ENCODE measurements at places on chromosomes 4 and X.

GRCh38 chr4:102500352-102500695 is 835 bp upstream of the NFKB1 start:
- DNase-seq: no peak

- DNase-seq: no peak
These were observed 192.1 kb upstream of the LCORL start for GRCh38 chr4:18213576-18214198.

GRCh38 chr4:22672519-22672918 is 20.2 kb upstream of the GBA3 start:
- no peak for DNase-seq

DNA sequence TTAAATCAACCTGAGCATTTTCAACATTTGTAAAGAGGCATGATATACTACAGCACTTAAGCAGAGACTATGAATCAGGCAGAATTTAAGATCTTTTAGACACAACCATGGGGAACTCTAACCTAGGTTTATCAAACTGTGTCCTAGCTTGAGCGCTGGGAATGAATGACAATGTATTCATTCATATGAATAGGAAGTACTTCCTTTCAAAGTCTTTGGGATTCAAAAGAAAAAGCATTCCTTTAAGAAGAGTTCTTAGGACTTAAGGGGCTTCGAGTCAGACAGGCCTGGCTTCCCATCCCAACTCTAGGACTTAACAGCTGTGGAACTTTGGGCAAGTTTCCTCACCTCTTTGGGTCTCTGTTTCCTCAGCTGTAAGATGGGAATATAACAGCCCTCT is 104.6 kb downstream of the ANAPC4 start:
- DNase-seq: no peak

- no peak for DNase-seq
These were observed 57.0 kb downstream of the ZNF827 start for GRCh38 chr4:145881576-145881975.

DNA sequence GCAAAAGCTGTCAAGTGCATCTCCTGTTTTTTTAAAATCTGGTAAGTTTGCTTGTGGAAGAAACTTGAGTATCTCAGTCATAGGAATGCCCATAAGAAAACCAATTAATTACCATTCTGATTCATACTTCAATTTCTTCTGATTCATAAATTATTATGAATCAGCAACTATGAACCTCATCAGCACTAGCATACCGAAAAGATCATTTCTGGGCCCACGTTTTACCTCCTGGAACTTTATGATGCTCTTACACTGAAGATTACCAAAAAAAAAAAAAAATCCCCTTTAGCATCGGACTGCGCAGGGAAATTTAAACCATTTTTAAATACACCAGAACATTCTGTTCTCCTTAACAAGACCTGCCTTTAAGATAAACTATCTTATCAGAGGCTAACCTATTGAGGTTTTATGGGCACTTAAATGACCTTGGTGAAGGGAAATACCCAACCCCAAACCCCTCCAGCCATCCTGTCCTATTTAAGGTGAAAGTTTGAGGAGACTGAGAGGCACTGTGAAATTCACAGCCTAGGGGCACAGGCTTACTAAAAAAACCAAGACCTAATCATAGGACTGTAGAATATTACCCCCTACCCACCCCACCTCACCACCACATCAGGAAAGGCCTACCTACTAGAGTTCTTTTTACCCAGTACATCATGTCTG is 38.2 kb upstream of the ABCG2 start:
- no peak for DNase-seq

GRCh38 chrX:47707031-47707780 is 48.2 kb upstream of the UXT start:
- DNase-seq: no peak

DNA sequence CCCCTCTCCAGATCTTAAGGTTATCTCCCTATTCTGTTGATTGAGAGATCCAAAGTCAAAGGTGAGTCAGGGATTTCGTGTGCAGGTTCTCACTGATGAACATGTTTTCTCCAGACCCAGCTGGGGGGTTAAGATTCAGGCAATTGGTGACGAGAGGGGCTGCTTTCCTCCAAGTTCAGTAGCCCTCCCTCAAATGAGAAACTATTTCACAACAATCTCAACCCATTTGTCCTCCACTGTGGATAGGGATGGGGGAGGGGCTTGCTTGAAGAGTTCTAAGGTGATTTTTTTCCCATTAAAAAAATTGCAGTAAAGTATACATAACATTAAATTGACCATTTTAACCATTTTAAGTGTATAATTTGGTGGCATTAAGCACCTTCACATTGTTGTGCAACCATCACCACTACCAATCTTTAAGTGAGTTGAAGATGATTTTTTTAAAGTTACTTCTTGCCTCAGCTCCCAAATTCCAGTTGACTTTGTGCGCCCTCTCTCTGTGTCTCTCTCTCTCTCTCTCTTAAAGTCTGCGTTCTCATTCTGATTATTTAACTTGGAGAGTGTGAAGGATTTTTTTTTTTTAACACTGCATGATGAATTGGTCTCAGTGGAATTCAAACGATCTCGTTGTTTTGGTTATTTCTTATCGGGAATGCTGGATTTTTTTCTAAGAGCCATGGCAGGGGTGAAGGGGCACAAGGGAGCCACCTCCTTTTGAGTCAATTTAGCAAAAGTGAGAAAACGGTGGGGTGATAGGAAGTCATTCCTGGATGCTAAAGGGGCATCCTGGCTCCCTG is 175.9 kb downstream of the SHROOM3 start:
- DNase-seq: no peak

DNA sequence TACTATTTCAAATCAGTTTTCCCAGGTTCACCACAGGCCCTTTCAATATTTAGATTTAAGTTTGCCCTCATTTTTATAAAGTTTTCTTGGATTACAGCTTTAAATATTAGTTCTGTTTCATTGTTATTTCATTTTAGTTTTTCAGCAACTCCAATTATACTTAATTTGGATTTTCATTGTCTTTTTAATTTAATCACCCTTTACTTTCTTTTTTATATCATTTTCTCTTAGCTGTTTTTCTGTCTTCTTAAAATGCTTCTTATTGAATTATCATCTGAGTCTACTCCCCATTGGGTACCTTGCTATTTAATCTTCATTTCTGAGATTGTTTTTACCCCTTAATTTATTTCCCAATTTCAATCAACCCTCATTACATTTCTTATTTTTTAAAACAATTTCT is 160.4 kb downstream of the PAPSS1 start:
- DNase-seq: no peak

- DNase-seq: no peak
These were observed 23.8 kb downstream of the SHROOM3 start for GRCh38 chr4:76458825-76459224.

DNA sequence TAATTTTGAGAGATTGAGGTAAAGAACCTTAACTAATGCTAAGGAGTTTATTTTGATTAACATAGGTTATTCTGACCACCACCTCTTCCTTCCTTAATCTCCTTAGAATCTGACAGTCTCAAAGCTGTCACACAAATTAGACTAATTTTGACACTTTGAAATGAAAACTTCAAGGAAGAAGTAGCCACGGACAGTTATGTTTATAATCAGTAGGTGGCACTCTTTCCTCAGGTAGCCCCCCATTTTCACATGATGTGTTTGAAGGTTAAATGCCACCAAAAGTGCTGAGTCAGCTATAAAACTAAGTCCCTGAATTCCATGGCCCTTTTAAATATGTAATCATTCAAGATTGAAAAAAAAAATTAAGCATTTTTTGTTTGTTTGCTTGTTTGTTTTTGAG is 22.4 kb downstream of the TMEM33 start:
- no peak for DNase-seq

- no peak for DNase-seq
These were observed at the start of gene STAG2 for GRCh38 chrX:123961268-123962005. STAG2 (plus strand) TSS chrX:123961706; CDS start chrX:124022628, 60,922 bp downstream.

- DNase-seq: no peak
These were observed 135.2 kb downstream of the ARSF start for GRCh38 chrX:3176439-3176820.

- DNase-seq: no peak
These were observed 15.7 kb downstream of the PGAM4 start for GRCh38 chrX:77953708-77954107.

DNA sequence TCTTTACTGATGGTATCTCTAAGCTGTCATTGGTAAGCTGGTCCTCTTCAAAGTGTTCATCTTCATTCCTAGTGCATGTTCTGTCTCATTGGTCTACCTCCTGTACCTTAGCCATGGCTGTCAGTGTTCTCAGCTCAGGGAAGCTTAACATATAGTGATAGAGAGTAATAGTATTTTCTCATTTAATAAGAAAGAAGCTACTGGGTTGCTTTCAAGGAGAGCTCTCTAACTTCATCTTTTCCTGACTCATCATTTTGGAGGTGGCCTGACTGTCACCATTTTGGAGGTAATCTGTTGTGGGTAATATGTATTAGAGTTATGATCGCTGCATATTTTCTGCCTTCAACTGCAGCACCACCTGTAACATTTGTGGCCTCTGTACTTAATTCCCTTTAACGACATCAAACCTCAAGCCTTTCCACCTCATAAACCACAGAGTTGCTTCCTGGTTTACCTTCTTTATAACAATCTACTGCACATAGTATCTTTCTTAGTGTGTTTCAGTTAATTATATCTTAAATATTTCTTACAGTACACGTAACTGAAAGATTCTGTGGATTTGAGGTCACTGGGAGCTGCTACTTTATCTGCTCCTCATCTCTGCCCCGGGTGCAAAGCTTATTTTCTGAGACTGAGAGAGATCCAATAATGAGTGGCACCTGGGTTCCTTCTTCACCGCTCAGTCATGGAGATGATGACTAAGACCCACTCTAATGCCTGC is 474.0 kb upstream of the TECRL start:
- no peak for DNase-seq

DNA sequence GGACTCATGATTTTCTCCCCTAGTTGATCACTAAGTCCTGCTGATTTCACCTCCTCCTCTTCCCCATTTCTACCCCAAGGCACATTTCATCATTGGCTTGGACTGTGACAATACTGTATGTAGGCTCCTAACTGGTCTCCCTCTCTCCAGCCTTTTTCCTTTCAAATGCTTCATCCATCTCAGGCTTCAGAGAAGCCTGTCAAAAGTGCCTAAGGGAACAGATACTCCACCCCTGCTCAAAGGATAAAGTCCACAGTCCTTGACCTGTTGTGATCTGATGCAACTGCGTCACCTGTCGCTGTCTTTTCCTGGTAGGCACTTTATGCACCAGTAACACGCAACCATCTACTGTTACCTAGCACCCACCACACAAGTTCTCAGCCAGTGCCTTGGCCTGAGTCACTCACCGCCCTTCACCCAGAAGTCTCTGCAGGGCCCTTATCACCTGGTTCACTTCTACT is 12.8 kb downstream of the SCARB2 start:
- DNase-seq: no peak

DNA sequence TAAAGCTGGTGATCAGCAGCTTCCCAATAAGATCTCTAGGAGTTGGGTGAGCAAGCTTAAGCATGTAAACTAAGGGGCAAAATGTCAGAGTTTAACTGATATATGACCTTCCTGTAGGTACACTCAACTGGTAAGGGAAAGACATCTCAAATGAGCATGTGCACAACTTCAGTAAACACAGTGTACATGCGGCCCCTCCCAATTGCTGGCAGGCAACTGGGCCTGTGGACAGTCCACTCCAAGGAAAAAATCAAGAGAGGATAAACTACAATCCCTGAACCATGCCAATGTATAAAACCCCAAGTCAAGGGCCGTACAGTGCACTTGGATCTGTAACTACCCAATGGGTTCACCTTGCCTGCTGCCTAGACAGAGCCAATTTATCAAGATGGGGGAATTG is 4.9 kb upstream of the NAA11 start:
- no peak for DNase-seq

GRCh38 chrX:111170017-111170416 is 74.0 kb downstream of the PAK3 start:
- DNase-seq: no peak

DNA sequence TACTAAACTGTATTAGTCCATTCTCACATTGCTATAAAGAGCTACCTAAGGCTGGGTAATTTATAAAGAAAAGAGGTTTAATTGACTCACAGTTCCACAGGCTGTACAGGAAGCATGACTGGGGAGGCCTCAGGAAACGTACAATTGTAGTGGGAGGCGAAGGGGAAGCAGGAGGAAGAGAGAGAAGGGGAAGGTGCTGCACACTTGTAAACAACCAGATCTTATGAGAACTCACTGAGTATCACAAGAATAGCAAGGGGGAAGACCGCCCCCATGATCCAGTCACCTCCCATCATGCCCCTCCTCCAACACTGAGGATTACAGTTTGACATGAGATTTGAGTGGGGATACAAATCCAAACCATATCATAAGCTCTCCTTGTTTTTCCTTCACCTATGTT is 40.9 kb downstream of the RPA4 start:
- no peak for DNase-seq

- no peak for DNase-seq
These were observed 28.8 kb downstream of the ARHGAP10 start for GRCh38 chr4:147760695-147761094.

DNA sequence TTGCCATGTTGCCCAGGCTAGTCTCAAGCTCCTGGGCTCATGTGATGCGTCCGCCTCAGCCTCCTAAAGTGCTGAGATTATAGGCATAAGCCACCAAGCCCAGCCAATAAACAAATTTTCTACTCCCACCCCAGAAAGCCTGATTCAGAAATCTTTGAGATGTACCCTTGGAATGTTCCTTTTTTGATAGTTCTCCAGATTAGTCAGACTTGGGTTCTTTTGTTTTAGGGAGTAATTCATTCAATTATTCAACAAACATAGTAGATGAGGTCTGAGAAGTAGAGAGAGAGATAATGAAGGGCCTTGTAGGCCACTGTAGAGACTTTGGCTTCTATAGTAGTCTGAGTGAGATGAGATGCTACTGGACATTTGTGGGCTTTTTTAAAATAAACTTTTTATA is 27.8 kb downstream of the RP2 start:
- DNase-seq: no peak

DNA sequence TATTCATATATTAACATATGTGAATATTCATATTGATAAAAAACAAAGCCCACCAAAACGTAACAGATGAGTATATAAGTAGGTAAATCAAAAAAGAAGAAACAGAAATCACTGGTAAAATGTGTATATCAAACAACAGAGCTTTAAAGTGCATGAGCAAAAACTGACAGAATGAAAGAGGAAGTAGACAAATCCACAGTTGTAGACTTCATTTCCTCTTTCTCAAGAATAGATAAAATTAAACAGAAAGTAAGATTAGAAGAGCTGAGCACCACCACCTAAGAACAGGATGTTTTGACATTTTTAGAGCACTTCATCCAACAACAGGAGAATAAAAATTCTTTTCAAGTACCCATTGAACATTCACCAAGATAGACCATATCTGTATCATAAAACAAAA is 64.6 kb downstream of the CNKSR2 start:
- DNase-seq: no peak

- DNase-seq: no peak
These were observed 23.9 kb downstream of the SLC39A8 start for GRCh38 chr4:102321260-102321995.

DNA sequence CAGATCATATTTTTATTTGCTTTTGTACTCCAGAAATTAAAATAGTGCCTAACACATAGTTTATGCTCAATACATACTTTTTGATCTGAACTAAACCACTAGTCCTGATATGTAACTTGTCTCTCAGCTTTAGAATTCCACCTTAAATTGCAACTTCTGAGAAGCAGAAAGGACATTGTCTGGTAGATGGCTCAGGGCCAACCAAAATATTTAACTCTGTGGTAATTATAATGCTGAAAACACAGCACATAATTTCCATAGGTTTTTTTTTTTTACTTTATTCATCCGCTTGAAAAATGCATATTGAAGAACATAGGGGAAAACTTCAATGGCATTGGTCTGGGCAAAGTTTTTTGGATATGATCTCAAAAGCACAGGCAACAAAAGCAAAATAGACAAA is 59.3 kb downstream of the AREG start:
- no peak for DNase-seq
